ENCODE measurements at places on chromosomes 11 and 22.

- DNase-seq: no peak
These were observed 2.4 kb upstream of the SMCO4 start for GRCh38 chr11:93545566-93545965.

GRCh38 chr22:45071618-45072017 lies 61.8 kb upstream of the PHF21B start:
- no peak for DNase-seq

DNA sequence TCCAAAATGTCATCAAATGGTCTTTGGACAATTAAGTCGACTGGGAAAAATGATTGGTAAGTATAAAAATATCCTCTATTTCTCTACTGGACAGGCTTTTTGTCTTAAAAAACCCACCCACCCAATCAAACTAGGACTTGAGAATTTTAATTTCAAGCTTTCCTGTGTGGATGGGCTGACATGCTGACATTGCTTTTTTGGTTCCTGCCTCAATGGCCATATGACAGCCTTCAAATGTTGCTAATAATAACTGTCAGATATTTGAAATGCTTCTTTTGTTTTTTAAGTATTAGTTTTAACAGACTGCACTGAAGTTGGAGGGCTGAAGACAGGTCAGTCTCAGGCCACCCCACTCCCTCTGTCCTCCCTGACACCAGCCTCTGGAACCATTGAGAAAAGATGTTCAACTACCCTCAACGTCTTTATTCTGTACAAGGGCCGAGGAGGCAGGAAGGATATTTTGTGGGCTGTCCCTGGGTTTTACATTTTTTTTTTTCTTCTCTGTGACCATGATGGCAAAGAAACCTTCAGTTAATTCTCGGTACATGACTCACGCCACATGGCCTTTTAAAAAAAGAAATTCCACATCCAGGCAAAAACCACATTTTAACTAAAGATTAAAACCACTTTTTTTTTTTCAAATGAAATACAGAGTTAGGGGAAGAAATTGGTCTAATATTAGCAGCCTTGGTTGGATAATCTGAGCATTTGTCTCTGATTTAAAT lies 130.4 kb downstream of the SLC1A2 start:
- peak; percentile 65 for DNase-seq

GRCh38 chr22:28029201-28029948 lies 110.3 kb upstream of the PITPNB start:
- no peak for DNase-seq

- DNase-seq: peak; percentile 94
These were observed 14.0 kb downstream of the C11orf42 start for GRCh38 chr11:6219359-6219758.

GRCh38 chr22:39777716-39778454 lies 115.7 kb downstream of the ENTHD1 start:
- no peak for DNase-seq

GRCh38 chr11:14308114-14308896 lies 50.7 kb downstream of the RRAS2 start:
- peak; percentile 44 for DNase-seq

- no peak for DNase-seq
These were observed 89.6 kb downstream of the ARL14EP start for GRCh38 chr11:30412509-30412908.

GRCh38 chr22:23219822-23220484 lies 39.6 kb downstream of the BCR start:
- peak; percentile 46 for DNase-seq

DNA sequence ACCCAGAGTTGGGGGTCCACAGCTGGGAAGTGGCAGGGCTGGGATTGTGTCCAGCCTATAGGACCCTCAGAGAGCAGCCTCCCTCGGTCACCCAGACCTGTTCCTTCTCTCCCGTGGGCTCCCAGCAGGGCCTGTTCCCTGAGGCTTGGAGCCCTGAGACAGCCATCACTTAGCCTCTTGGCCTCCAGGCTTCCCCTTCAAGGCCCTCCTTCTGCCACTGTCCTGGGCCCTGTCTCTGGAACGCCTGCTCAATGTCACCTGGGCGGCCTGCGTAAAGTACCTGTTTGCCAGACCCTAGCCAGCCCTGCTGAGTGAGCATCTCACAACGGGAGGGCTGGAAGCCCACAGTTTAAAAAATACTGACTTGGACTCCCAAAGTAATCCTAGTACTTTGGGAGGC lies 6.5 kb downstream of the MGAT3 start:
- DNase-seq: no peak
